ENCODE measurements at places on chromosomes 13 and 19. TPM values are rescaled to one million over a fixed set of nuclear protein-coding genes. Genes with fewer than 3 reads are reported as not detected.

The CBY2 gene
- not detected for total RNA-seq

The CEACAM3 gene
- total RNA-seq = not detected

The KCTD4 gene
- 0.59 TPM for total RNA-seq

The TINCR gene
- total RNA-seq = not detected

The DMAC2 gene
- total RNA-seq = 35.2 TPM

The LAIR1 gene
- not detected for total RNA-seq

The APOC4 gene
- not detected for total RNA-seq

The OVOL3 gene
- total RNA-seq = not detected

The HSPBP1 gene
- total RNA-seq = 34.8 TPM

The ZNF225 gene
- 6.5 TPM for total RNA-seq

The PRSS57 gene
- total RNA-seq = not detected

All from smooth muscle cell of the umbilical artery (primary cell).